Fibroblast of the aortic adventitia (primary cell): ENCODE measurements at places on chromosomes 13 and 19.

GRCh38 chr13:113421673-113422270, 31.5 kb downstream of the ADPRHL1 start:
- DNase-seq: peak; percentile 63

DNA sequence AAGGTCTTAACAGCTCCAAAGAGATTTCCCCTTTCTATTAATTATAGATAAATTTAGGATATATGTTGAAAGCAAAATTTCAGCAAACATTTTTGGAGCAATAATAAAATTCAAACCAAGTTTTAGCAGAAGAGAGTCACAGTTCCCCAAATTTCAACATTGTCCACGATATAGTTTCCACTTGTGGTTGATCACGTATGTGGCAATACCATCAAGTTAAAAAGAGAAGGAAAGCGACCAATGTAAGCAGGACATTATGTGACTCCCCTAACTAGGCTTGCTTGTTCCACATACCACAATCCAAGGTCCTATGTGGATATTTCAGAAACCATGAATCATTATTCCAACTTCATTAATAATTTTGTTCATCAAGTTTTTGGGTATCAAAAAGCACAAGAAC, 52.8 kb downstream of the ELF1 start:
- no peak for DNase-seq

DNA sequence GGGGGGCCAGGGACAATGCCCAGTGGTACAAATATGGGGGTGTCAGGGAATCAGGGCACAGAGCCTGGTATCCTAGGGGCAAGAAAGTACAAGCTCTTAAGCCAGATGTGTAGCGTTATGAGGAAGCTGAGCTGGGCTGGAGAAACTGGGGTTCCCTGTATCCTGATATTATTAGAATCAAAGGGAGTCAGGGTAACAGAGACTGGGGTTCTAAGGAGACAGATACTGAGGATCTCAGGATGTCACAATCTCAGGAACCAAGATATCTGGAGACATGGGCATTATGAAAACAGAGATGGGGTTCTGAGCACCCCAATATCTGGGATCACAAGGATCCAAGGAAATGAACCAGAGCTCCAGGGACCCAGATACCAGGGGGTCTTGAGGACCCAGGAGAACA, 784 bp downstream of the BCL3 start:
- no peak for DNase-seq

DNA sequence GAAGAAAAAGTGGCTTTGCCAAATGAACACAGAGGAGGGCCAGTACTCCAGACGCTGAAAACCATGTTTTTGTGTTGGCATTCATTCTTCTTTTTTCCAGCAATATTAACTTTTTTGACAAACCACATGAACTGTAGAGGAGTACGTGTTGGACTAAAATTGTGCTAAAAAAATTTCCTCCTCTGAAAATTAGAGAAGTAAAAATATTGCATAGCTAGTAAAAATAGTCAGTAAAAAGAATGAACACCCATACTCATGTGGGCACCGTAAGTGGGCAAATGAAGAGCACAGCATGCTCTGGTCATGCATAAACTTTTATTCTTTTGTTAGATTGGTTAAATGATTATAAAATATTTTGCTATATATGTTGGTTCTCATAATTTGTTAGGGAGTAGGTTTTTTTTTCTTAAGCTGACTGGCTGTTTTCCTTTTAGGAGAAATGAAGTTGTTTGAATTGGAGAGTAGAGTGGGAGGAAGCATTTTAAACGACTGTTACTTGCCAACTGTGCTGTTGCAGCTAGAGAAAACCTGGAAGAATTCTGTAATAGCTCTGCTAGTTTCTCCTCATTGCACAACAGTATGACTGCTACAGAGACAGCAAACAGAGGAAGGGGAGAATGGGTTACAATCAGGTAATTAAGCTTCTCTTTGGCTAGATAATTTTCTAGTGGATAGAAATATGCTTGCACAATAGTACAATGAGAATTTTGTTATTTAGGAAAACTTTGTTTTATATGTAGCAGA, 222.4 kb downstream of the KCTD12 start:
- DNase-seq: peak; percentile 76

DNA sequence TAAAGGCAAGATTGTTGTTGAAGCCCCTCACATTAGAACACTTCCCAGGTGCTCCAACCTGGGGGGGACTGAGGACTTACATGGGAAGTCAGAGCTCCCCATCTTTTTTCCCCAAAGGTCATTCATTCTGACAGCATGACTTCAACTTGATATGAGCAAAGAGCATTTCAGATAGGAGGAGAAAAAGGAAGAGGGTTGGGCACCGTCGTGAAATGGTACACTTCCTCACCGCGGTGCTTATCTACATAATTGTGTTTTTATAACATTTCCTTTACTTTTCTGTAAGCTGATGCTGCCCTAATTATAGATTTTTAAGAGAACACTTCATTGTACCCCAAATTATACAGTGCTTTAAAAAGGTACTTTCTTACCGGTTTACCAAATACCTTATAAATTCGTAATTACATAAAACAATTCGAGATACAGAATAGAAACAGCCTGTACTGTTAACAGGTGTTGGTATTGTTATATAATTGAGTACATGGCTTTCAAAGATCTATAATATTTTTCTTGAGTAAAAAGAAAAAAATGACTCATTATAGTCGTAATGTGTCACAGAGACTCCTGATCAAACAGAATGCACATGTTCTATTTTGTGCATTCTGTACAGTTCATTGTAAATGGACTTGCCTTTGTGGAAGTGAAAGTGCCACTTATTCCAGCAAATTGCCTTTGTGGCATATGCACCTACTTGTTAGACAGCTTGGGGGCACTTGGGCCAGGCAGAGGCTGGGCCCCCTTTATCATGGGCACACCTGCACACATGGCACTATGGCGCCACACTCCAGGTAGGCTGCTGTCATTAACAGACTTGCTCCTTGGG, 81.8 kb downstream of the GGACT start:
- DNase-seq: no peak

GRCh38 chr19:54298357-54299125, 14.4 kb downstream of the LILRA5 start:
- no peak for DNase-seq

DNA sequence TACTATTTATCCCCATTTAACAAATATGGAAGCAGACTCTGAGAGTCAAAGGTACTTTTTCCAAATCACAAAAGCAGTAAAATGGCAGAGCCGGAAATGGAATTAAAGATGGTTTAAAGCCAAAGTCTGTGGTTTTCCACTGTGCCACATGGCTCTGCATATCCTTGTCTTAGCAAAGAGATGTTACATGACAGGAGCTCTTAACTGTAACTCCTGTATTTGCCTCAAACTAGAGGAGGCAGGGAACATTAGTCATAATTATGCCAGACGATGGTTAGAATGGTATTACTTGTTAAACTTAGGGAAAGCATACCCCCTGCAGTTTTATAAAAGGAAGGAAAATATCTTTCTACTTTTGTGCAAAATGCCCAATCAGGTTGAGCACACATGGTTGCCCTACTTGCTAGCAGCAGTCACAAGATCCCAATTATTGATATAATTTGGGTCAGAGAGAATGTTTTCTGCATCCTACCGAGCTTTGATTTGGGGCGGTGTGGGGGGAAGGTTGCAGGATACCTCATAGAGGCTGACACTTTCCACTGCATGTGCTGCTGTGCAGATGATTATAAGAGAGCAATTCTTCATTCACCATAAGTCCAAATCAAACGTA, 42.0 kb upstream of the MAB21L1 start:
- no peak for DNase-seq

- DNase-seq: no peak
Observed at GRCh38 chr13:98826146-98826545, 73.7 kb upstream of the SLC15A1 start.

GRCh38 chr13:50798923-50799322, 44.6 kb downstream of the DLEU7 start:
- DNase-seq: peak; percentile 65

GRCh38 chr13:105201351-105201750, 1334.1 kb downstream of the EFNB2 start:
- DNase-seq: no peak

DNA sequence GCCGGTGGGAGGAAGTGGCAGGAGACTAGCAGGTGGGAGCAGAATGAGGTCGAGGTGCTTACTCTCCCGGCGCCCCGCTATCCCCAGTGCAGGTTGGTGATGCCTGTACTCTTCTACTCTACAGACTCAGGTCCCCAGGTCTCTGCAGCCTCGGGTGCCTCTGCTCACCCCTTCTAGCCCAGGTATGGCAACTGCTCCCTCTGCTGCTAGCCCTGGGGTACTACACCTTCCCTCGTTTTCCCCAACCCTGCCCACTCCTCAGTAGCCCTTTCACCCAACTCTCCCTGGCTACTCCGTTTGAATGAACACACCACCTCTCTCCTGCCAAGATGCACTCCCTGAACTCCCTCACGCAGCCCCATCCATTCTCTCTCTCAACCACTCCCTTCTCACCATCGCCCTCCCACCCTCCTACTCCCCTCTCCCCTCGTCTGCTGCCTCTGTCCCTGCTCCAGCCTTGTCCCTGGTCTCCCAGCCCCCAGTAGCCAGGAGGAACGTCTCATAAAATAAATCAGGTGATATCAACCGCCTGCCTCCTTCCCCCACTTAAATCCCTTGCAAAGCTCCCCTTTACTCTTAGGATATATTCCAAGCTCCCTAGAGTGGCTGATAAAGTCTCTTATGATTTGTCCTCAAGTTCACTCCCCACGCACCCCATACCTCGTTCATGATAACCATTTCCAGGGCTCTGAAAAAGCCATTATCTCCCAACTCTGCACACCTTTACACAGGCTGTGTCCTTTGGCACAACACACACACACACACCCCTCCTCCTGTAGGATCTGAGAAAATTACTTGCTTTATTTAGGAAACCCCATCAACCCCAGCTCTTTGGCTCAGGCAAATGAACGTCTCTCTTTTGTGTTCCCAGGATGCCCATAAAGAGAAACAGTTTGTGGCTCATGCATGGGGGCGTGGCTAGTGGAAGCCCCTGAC, 8.2 kb upstream of the MEIS3 start:
- DNase-seq: peak; percentile 47

- DNase-seq: no peak
Observed at GRCh38 chr13:59663707-59664106, 500.0 kb downstream of the DIAPH3 start.

DNA sequence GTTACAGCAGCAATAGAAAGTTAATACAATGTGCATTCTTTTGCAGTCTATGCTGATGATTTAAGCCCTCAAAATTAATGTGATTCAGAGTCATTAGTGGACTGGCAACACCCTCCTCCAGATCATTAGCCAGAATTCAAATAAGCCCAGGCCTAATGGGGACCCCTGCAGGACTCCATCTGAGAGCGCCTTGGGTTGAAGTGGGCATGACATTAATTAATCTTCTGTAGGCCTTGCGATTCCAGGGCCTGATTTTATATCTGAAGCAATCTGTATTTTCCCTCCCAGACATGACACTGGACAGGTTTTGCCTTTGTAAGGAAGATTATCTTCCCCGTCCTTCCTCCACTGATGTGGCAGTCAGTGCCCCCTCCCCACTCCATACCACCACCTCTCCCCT, 442.9 kb downstream of the FOXO1 start:
- no peak for DNase-seq

GRCh38 chr13:30276178-30276577, 31.2 kb downstream of the KATNAL1 start:
- no peak for DNase-seq

DNA sequence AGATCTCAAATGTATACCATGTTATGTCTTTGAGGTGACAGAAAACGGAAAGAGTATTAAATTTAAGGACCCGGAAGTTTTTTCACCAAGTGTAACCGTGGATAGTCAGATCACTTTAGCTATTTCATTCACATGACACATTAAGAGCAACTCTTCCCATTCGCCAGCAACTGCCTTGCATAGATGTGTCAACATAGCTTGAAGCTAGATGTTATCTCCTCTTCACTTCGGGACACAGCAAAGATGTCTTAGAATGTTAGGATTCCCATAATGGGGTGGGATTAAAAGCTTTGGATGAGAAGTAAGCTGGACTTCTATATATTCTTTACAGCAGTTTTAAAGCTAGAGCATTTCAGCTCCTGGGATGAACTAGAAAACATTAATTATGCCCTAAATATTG, 1135.9 kb upstream of the PCDH20 start:
- DNase-seq: no peak

DNA sequence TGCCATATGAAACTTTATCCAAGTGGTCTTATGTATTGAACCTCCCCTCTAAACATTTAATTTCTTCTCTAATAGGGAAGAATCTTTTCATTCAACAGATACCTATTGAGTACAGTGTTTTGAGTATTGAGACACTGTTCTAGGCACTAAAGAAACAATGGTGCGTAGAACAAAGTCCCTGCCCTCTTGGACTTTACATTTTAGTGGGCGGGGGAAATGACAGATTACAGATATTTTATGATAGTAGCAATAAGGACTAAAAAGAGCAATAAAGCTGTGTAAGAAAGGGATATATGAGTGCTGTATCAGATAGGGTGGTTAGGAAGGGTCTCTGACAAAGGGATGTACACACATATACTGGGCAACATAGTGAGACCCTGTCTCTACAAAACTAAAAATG, 5.4 kb downstream of the NUDT15 start:
- DNase-seq: no peak

GRCh38 chr19:33464733-33465115, 56.9 kb downstream of the PEPD start:
- DNase-seq: no peak

DNA sequence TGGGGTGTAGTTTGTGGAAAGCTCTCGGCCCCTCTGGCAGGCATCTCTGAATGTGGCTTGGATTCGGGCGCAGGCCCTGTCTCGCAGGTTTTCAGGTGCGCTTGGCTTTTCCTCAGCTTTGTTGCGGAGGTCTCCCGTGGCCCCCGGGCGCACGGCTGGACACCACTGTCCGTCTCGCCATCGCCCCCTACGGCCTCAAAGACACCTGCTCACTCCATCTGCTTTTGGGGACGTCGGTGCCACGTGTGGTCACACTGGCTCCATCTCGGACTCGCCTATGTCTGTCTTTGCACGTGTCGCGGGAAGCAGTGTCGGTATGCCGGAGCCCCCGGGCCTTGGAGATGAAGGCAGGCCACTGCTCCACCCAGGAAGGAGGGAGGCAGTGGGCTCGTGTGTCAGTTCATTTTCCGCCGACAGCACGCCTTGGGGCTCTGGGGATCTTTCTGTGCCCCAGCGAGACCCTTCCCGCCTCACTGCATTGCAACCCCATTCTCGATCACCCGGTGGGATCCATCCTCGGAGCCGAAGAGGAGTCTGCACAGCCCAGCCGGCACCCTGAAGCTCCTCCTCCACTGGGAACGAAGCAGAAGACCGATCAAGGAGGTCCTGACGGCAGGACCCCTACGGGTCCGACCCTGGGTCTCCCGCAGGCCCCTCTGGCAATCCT, 42.1 kb downstream of the ZNF146 start:
- no peak for DNase-seq

GRCh38 chr13:23377983-23378632, 55.4 kb downstream of the SACS start:
- peak; percentile 100 for DNase-seq

GRCh38 chr19:8325454-8325853, 4.2 kb downstream of the RPS28 start:
- DNase-seq: no peak

GRCh38 chr13:51004918-51005460, 95.4 kb downstream of the RNASEH2B start:
- DNase-seq: no peak

- DNase-seq: no peak
Observed at GRCh38 chr13:61151062-61151461, 264.6 kb downstream of the PCDH20 start.
